Stimulated activated CD8-positive, alpha-beta memory T cell treated with anti-CD3 and anti-CD28 coated beads, Interleukin-7, amount 100 ng/mL, for 1 hour (primary cell): ENCODE measurements at places on chromosomes 1 and 21.

DNA sequence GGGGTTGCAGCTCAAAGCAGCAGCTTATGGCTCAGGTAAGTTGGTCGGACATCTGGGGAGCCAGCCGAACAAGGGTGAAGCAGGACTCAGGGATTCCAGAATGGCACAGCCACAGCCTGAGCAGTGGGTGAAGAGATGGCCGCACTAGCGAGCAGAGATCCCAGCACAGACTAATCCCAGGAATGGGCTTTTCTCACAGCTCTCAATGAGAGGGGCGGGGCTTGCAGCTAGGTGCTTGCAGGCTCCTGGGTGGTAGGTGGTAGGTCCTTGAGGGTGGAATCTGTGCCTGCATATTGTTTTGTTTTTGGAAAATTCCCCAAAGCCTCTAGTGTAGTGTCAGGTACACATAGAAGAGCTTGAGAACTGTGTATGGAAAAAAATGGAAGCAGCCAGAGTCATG, 9.0 kb downstream of the KIAA0040 start:
- no peak for DNase-seq

DNA sequence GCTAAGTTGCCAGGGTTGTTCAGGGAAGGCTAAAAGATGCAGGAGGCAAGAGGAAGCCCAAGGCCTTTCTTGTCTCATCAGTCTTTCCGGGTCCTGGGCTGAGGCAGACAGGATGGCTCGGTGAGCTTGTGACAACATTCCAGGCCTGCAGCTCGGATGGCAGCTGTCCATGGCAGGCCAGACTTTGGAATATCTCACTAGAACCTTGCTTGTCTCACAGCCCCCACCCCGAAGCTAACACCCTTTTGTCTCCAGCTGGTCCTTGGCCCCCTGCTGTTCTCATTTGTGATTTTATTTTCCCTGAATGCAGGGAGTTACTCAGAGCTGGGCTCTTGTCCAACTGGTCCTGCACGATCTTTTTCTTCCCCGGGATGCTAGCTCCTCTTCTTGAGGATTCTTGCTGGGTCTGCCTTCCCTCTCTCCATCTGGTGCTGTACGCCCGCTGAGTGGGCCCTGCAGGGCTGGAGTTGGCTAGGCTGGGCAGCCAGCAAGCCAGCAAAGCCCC, 477.2 kb upstream of the CAMK1G start:
- DNase-seq, result no peak

DNA sequence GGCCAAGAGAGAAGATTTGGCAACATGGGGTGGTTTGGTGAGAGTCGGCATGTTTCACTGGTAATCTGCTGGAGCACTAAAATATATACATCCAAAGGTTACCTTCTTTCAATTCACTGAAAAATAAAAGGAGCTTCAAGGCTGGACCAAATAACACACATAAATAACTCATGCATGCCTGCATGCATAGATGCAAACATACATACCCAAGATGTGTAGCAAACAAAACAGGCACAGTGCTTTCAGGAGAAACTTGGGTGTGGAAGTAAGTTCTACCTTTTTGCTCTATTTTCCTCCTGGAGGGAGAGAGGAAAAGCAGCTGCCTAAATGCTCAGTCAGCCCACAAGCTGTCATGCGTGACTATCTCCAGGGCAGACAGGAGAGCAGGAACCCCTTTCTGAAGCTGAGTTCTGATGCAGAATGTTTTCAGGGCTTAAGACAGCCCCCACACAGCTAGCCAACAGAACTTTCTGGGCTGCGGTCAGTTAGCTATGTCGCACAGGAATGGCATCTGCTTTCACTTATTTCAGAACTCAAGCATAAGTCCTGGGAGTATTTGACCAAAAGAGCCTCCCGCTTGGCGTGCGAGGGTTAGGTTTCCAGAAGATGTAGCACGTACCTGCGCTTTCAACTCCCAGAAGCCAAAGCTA, 166.2 kb downstream of the TOMM20 start:
- no peak for DNase-seq

DNA sequence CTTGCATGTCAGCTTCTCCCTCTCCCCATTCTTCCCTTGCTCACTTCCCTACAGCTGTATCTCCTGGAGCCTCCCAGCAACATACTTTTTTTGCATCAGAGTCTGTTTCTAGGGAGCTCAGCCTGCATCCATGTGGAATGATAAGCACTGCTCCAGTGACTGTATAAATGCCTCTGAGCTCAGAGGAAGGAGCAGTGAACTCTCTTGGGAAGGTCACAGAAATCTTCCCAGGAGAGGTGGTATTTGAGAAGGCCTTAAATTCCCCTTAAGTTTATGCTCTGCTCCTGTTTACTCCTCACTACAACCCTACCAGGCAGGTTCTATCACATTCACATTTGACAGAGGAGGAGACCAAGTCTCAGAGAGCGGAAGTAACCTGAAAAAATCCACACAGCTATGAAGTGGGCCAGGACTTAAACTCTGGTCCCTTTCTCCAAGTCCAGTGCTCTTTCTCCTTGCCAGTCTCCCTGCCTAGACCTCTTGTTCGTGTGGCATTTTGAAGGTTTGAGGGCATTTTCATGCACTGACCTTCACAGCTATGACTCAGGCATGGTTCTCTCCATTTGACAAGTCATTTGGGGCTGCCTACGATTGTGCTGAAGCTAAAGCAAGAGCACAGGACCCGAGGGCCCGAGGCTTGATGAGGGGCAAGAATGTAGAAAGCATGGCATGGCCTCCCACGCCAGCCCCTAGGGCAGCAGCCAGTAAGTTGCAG, 5.6 kb upstream of the UBXN10 start:
- no peak for DNase-seq

DNA sequence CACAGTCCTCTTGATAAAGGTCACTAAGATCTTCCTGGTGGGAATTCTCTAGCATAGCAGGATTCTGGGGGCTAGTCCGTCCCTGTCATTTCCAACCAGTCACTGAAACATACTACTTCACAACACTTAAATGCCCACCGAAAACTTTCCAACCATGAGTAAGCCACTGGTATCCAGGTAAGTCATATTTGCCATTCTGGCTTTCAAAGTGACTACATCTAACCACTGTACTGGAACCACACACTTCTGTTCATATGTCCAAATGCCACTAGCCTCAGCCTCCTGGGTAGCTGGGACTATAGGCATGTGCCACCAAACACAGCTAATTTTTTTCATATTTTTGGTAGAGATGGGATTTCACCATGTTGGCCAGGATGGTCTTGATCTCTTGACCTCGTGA, 64.3 kb upstream of the VANGL1 start:
- DNase-seq, result no peak

DNA sequence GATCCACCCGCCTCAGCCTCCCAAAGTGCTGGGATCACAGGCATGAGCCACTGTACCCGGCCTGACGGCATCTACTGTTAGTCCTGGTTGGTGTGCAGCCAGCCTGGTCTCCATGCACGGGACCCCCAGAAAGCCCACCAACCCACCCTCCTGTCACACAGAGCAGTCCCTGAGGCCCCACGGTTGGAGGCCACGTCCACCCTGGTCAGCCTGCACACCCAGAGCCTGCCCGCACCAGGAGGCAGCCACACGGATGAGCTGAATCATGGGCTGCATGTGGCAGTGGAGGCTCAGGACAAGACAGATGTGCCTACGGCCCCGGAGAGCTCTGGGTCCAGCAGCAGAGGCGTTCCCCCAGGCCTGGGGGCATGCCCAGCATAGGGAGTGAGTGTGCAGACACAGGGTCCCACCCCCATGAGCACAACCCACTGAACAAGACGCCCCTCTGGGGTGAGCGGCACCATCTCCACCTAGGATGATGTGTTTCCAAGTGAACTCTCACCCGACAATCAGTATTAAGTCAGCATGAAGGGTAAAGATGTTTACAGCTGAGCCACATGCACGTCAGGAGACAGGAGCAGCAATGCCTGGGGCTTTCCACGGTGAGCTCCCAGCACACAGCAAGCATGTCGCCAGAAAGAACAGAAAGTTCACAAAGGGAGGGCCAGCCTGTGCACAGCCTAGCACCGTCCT, 102.1 kb downstream of the WDR4 start:
- DNase-seq, result no peak

DNA sequence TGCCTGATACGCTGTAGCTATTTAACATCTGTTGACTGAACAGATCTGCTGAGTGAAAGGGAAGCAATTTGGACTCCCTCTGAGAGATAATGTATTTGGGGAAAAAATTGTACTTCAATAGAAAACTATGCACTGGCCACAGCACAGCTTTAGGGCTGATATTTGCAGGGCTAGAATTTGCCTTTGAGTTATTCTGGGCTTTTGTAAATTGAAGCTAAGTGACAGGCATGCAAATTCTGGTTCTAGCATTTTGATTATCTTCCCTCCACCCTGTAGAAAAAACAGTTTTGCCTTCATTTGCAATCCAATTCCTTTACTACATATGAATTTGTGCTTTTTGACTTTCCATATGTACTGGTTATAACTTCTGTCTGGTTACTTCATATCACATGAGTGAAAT, 7.9 kb downstream of the KYAT3 start:
- DNase-seq, result no peak

GRCh38 chr1:92901126-92901525, 60.1 kb downstream of the DIPK1A start:
- DNase-seq, result no peak

DNA sequence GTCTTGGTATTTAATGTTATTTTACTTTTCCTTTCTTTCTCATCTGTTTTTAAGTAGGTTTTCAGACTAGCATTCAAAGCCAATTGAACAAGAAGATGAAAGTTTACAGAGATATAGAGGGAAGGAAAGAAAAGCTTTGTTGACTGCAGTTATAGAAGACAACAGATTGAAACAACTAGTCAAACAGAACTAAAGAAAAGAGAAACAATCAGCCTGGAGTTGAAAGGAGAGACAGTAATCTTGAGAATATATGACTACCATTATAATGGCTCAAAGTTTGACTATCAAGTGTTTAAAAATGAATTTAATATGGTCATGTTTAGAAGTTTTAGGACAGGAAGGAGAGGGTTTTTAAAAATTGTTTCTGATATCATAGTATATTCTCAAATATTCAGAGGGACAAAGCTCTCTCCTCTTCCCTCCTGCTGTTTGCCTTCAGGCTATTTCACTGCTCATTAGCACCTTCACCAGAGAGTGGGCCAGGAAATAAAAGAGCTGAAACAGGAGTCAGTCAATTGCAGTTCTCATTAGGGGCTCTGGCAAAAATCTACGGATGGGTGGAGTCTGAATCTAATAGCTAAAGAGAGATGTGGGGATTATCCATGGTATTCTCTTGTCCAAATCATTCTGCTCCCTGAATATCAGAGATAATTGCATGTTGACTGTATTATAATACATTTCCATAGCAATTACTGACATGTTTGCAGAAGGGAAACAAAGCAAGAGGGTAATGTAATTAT, 577.8 kb downstream of the BRINP3 start:
- DNase-seq, result no peak

- no peak for DNase-seq
These were observed 208.9 kb upstream of the GREM2 start for GRCh38 chr1:240820816-240821215.

- DNase-seq, result no peak
These were observed 777.9 kb downstream of the MRPL39 start for GRCh38 chr21:24829397-24829796.

- DNase-seq, result no peak
These were observed 22.9 kb upstream of the SLC19A2 start for GRCh38 chr1:169508432-169509338.
